Activated CD8-positive, alpha-beta memory T cell treated with anti-CD3 and anti-CD28 coated beads, Interleukin-2, amount 50 U/mL, for 48 hours (primary cell): ENCODE measurements at places on chromosomes 4 and X.

- DNase-seq: no peak
Measured at GRCh38 chr4:106104276-106104675, 209.0 kb downstream of the NPNT start.

GRCh38 chrX:51956441-51956840 is 63.0 kb downstream of the MAGED1 start:
- DNase-seq: no peak

DNA sequence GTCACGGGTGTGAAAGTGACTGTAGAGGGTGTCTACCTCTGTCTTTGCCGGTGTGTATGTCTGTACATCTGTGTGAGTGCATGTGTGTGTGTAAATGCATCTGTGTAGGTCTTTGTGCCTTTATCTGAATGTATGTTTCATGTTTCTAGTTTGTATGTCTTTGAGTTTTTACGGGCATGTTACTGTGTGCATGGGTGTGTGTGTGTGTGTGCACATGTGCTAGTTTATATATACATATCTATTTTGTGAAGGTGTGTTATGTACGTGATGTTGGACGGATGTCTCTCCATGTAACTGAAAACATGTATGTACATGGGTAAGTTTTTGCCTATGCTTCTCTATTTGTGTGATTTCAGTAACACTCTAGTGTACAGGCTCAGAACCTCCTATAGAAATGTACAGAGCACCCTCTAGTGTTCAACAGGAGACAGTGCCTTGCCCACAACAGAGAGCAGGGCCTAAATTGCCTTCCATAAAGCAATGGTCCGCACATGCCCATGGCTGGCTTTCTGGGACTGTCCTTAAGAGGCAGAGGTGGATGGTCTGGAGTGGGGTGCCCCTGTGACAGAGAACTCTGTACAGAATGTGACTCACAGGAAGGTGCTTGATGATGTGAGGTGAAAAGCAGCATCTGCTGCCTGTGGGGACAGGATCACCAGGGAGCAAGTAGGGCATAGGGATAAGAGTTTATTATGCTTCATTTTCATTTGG is 343.5 kb downstream of the RAPGEF2 start:
- DNase-seq: peak; percentile 52

DNA sequence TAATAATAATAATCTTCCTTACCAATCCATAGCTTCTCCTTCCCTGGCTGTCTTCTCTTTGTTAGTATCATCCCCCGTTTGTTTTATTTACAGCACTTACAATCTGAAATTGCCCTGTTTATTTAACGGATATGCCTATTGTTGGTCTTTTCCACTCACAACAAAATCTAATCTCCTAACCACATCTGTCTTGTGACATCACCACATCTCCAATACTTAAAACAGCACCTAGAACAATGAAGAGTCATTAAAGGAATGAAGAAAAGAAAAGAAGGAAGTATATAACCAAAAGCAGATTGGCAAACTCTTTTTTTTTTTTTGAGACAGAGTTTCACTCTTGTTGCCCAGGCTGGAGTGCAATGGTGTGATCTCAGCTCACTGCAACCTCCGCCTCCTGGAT is 38.7 kb upstream of the JADE1 start:
- DNase-seq: no peak

DNA sequence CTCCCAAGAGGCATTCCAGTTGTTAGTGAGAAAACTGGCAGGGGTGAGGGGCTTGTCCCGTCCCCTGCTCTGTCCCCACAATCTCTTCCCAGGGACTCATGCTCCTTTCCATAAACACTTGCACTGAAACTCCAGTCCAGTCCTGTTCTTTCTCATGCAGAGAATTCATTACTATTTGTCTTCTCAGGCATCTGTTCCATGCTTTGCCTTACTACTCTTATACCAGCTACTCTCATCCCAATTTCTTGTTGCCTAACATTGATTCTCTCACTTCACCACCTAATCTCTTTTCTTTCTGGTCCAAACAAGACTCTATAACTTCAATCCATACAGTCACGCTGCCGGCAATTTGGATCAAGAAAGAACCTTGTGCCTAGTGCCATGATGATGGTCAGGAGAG is 97.1 kb upstream of the VEGFC start:
- no peak for DNase-seq

DNA sequence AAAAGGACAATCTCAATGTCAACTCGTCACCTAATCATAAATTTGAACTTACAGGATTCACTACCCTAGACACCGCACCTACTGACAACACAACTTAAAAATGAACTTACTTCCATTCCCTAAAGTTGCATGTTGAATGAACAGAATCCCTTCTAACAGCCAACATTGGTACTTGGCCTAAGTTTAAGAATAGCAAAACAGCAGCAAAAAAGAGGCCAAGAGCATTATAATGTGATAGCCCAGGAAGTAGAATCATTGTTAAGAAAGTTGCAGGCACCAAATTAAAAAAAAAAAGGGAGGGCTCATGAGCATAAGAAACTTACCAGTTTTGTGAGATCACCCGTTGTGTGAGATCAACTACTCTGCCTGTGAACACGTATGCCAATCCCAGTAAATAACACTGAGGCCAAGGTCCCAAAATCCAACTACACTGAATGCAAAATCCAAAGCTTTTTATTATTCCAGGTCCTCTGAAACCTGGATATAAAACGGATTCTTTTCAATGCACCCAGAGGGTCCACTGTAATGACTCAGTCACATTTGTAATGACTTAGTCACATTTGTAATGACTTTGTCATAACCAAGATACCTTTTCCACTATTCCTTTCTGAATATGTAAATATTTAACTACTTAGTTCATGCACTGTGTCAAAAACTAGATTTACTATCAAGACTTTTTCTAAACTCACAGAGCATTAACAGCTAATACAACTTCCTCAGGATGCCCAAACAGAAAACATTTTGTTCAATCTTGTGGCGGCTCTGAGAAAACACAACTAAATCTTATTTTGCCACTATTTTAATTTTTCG is 6.8 kb downstream of the HNRNPDL start:
- no peak for DNase-seq

DNA sequence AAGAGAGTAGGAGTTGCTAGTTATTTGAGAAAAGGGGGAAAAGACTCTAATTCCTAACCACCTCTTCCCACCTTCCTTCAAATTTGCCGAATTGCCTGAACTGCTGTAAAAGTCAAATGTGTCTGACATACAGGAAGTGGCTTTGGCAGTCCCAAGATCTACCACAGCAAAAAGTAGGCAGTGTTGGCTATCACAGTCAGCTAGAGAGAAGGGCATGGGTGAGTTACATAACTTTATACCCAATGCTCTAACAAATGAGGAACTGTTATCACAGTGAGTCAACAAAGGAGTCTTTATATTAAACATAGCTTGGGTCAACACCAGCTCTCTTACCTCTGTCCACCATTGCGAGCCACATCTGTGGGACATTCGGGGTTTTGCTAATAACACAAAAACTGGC is 2.4 kb upstream of the MBNL3 start:
- DNase-seq: no peak

DNA sequence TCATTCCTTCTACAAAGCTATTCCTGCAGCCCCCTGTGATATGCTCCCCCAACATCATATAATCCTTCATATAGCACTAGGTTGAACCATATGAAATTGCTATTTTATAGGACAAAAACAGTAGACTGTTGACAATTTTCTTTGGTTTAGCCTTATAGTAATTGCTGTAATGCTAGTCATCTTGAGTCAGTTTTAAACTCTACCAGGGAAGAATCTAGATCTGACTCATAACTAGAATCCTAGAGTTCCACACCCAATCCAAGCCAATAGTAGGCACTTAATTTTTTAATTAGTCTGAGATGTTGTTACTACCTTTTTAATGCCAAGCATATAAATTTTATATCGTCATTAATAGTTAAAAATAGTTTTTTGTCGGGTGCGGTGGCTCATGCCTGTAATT is 136.8 kb downstream of the CHRNA9 start:
- no peak for DNase-seq

DNA sequence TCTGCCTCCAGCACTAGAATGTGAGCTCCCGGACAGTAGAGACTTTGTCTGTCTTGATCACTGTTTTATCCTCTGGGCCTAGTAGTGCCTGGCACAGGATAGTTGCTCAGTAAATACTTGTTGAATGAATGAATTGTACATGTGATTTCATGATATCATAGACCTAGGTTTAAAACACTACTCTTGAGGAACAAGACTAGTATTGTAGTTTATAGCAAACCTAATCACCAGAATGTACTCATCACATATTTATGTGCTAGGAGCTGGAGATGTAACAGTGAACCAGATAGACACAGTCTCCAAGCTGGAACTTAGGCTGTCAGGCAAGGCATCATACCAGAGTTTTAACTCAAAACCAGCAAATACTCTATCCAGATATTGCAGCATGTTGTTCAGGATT is 23.5 kb downstream of the GAB3 start:
- no peak for DNase-seq

- no peak for DNase-seq
Measured at GRCh38 chrX:1894740-1895139, 279.9 kb downstream of the ASMT start.

- DNase-seq: no peak
Measured at GRCh38 chr4:185479507-185479971, 8.0 kb upstream of the CCDC110 start.

DNA sequence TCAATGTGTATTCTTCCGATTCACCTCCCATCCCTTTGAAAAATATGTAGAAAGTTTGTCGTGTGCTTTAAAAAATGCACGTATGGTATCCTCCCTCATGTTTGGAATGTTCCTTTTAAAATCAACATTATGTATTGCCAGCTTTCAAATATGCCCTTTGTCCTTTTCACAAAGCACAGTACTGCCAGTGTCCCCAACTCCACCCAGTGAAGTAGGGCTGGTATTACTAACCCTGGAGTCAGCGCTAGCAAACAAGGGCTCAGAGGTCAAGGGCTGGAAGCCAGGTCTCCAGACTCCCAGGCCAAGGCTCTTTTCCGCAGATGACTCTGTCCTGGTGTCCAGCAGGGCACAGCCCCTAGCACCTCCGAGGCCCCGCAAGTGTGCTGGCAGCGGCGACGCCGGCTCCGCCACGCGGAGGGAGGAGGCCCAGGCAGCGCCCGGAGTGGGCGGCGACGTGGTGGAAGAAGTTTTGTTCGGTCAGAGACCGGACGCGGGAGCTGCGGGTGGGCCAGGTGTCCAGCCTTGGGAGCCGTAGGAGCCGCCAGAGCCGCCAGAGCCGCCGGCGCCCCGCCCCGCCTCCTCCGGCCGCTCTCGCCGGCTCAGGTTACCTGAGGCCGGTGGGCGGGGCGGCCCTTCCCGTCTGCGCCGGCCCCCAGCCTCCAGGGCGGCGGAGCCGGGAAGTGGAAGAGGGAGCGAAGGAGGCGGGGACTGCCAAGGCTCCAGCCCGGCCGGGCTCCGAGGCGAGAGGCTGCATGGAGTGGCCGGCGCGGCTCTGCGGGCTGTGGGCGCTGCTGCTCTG is at the start of gene IL13RA1:
Gene IL13RA1 (plus strand): TSS at position 720 of the 799 bp plus-strand sequence. CDS start 33 bp downstream, at position 753.
- peak; percentile 53 for DNase-seq

GRCh38 chr4:75724867-75725724 is 719 bp downstream of the USO1 start:
- DNase-seq: peak; percentile 78

- no peak for DNase-seq
Measured at GRCh38 chr4:119240568-119240967, 28.1 kb downstream of the USP53 start.

DNA sequence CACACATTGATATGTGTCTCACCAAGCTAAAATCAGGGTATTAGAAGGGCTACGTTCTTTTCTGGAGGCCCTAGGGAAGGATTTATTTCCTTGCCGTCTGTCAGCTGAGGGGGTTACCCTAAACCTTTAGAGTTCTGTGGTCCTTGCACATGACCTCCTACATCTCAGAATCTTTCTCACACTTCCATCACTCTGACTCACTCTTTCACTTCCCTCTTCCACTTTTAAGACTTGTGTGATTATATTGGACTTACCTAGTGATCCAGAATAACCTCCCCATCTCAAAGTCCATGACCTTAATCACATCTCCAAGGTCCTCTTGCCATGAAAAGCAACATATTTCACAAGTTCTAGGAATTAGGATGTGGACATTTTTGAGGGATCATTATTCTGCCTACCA is 53.6 kb upstream of the FUNDC1 start:
- no peak for DNase-seq

DNA sequence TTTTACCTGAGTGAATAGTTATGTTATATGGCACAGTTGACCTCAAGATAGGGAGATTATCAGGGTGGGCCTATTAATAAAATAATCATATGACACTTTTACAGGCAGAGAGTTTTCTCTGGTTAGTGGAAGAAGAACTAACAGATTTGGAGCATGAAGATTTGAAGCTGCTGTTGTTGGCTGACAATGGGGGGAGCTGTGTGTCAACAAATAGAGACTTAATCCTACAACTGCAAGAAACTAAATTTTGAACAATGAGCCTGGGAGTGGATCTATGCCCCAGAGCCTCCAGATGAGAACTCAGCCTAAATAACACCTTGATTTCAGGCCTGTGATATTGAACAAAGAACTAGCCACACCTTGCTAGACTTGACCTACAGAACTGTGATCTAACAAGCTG is 7.2 kb upstream of the CCSER1 start:
- DNase-seq: no peak

DNA sequence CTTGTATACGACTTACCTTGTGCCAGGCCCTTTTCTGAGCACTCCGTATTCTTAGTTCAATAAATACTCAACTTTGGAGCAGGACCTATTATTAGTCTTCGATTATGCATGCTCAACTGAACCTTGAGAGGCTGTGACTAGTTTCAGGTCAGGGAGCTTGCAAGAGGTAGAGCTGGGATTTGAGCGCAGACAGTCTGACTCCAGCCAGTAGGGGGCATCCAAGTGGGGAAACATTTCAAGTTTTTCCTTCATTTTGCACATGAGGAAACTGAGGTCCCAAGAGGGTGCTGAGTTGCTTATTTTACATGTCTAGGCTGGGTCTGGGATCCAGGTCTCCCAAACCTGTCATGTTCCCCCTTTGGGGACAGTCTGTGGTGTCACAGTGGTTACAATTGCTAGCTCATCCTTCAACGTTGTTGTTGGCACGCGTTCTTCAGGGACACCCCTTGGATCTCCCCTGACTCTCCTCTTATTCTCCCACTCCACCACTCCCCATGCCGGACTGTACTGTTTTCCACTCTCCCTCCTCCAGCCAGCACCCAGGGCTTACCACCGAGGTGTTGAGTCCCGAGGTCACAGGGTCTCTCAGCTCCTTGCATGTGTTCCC is 6.7 kb upstream of the PRICKLE3 start:
- no peak for DNase-seq

- DNase-seq: no peak
Measured at GRCh38 chrX:497186-498014, 110.7 kb upstream of the PPP2R3B start.

- DNase-seq: no peak
Measured at GRCh38 chrX:112779139-112779538, 61.5 kb downstream of the AMOT start.

GRCh38 chrX:23374291-23374690 is 39.6 kb downstream of the PTCHD1 start:
- DNase-seq: no peak

DNA sequence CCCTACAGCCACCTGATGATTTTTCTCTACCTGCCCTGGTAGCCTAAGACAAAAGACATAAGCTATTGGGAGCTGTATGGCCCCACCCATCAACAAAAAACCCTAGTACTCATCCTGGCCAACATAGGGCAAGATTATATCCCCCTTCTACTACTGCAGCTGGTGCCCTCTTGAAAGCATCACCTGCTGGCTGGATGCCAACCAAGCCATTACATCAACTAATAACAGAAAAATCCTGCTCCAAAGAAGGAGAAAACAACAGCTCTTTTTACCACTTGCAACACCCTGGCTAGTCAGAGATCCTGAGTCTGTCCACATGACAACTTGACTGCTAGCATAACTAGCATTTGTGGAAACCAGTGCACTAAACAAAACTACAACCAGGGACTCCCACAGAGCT is 43.6 kb upstream of the UPRT start:
- DNase-seq: no peak

- no peak for DNase-seq
Measured at GRCh38 chrX:2781226-2781571, 29.4 kb downstream of the XG start.
